H9 (cell line): ENCODE measurements at places on chromosomes 4 and X. TPM values are rescaled to one million over a fixed set of nuclear protein-coding genes. Genes with fewer than 3 reads are reported as not detected.

DNA sequence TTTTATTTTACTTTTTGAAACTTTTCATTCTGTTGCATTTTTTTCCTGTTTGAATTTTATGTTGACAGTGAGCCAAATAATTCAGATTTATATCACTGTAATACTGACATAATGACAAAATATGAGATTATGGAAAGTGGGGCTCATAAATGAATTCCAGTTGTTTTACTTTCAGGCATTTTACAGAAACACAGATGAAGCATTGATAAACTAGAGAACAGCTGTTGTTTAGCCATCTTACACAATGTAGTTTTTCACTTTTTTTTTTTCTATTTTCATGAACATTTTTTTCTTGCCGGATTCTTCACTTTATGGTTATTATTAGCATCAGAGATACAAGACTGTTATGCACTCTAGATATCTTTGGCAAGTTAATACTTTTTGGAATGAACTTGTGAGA is 91.7 kb upstream of the PAQR3 start:
- no peak for DNase-seq
- no peaks in the 10 kb centered on the region for H3K36me3 ChIP-seq
- H3K4me3 ChIP-seq: no peak overlapping the region
- H3K4me1 ChIP-seq: no peaks in the 10 kb centered on the region; the same call in 1 of the 2 replicates
- H3K27ac ChIP-seq: no peak overlapping the region
- H3K27me3 ChIP-seq: no peaks in the 10 kb centered on the region

DNA sequence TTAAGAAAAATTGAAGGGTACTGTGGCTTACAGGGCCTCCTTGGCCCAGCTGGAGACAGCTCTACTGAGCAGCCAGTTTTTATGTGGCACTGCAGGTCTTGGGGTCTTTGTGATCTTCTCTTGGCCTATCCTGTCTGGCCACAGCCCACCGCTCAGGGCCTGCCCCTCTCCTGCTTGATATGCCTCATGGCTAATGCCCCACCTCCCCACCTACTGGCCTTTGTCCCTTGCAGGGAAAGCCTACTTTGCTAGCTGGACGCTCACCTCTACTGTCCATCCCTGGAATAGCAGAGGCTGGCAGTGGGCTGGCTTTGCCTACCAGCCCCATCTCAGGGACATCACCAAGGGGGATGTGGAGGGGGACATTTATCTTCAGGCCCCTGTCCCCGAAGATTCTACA is 134.1 kb downstream of the PJA1 start:
- no peak overlapping the region for H3K4me3 ChIP-seq
- DNase-seq: peak; percentile 71
- peaks cover 7% of the 10 kb centered on the region; the same call in 1 of the 2 replicates for H3K4me1 ChIP-seq

DNA sequence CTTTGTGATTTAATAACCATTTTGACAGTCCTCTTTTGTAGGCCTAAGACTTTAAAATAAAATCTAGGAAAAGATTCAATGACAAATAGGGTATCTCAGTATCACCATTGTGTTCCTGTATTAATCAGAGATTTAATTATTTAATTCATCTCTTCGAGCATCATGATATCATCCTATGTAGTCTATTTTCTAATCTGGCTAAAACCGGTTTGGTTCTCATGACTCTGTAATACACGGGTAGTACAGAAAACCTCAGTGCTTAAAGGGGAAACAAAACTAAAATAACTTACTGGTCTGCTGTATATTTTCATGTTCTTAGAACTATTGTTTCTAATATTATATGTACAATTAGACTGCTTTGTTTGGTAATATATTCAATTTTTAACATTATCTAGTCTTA is 23.7 kb upstream of the FBXW7 start:
- no peak for DNase-seq
- no peak overlapping the region for H3K4me3 ChIP-seq
- no peak overlapping the region for H3K27ac ChIP-seq
- no peaks in the 10 kb centered on the region for H3K4me1 ChIP-seq
- no peaks in the 10 kb centered on the region for H3K27me3 ChIP-seq

GRCh38 chr4:20773144-20773997 is 73.1 kb downstream of the PACRGL start:
- no peak overlapping the region for H3K27ac ChIP-seq
- no peaks in the 10 kb centered on the region for H3K36me3 ChIP-seq
- H3K4me1 ChIP-seq: no peaks in the 10 kb centered on the region
- no peak overlapping the region for H3K4me3 ChIP-seq

- H3K27me3 ChIP-seq: no peaks in the 10 kb centered on the region
- H3K27ac ChIP-seq: peak overlapping the region; percentile 76
- DNase-seq: no peak
- peak overlapping the region; percentile 35; the same call in 1 of the 3 replicates for H3K4me3 ChIP-seq
- H3K36me3 ChIP-seq: peaks cover 24% of the 10 kb centered on the region
These were observed 41.3 kb upstream of the MAGED1 start for GRCh38 chrX:51852096-51852495.

- DNase-seq: peak; percentile 50
- no peaks in the 10 kb centered on the region for H3K27me3 ChIP-seq
- H3K27ac ChIP-seq: no peak overlapping the region
- no peaks in the 10 kb centered on the region for H3K36me3 ChIP-seq
- peaks cover 2% of the 10 kb centered on the region for H3K4me1 ChIP-seq
- no peak overlapping the region for H3K4me3 ChIP-seq
These were observed 49.5 kb downstream of the PHEX start for GRCh38 chrX:22081475-22082092.

GRCh38 chrX:153967536-153968224 is 3.9 kb downstream of the HCFC1 start:
- H3K4me1 ChIP-seq: peaks cover 4% of the 10 kb centered on the region; the same call in 1 of the 2 replicates
- no peak overlapping the region for H3K27ac ChIP-seq
- H3K36me3 ChIP-seq: peaks cover 29% of the 10 kb centered on the region
- no peak for DNase-seq
- H3K27me3 ChIP-seq: no peaks in the 10 kb centered on the region
- H3K4me3 ChIP-seq: peak overlapping the region; percentile 100

The MPP1 gene
- total RNA-seq: 16.4 and 17.9 TPM in 2 replicates

GRCh38 chr4:76556452-76556851 is 121.4 kb downstream of the SHROOM3 start:
- H3K4me1 ChIP-seq: no peaks in the 10 kb centered on the region; the same call in 1 of the 2 replicates
- H3K36me3 ChIP-seq: peaks cover 20% of the 10 kb centered on the region
- H3K4me3 ChIP-seq: no peak overlapping the region
- no peak overlapping the region for H3K27ac ChIP-seq
- DNase-seq: no peak

GRCh38 chr4:125719987-125720386 is 405.2 kb downstream of the FAT4 start:
- no peaks in the 10 kb centered on the region for H3K4me1 ChIP-seq
- DNase-seq: no peak
- no peak overlapping the region for H3K4me3 ChIP-seq
- no peaks in the 10 kb centered on the region for H3K27me3 ChIP-seq
- no peak overlapping the region for H3K27ac ChIP-seq

The TNIP3 gene
- total RNA-seq: not detected in 2 replicates

The CXorf38 gene
- total RNA-seq: 10.5 and 10.8 TPM in 2 replicates

GRCh38 chr4:135244696-135245095 is 1043.1 kb upstream of the PABPC4L start:
- no peaks in the 10 kb centered on the region; the same call in 1 of the 2 replicates for H3K4me1 ChIP-seq
- H3K4me3 ChIP-seq: no peak overlapping the region
- no peak overlapping the region for H3K27ac ChIP-seq
- DNase-seq: no peak

DNA sequence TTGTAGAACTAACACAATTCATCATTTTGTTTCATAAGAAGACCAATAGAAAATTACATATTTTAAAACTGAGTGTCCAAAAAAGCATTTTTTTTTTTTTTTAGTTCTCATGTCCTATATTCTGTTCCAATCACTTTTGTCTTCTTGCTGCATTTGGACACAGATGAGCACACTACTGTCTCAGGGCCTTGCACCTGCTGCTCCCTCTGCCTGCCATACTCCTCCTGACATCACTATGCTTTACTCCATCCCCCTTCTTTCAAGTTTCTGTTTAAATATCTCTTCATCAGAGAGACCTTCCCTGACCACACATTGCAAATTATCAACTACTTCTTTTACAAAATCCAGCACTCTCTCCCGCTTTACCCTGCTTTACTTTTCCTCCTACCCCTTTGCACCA is 230.7 kb upstream of the GK2 start:
- H3K27ac ChIP-seq: no peak overlapping the region
- DNase-seq: no peak
- no peaks in the 10 kb centered on the region for H3K36me3 ChIP-seq
- no peaks in the 10 kb centered on the region; the same call in 1 of the 2 replicates for H3K4me1 ChIP-seq
- no peak overlapping the region for H3K4me3 ChIP-seq

DNA sequence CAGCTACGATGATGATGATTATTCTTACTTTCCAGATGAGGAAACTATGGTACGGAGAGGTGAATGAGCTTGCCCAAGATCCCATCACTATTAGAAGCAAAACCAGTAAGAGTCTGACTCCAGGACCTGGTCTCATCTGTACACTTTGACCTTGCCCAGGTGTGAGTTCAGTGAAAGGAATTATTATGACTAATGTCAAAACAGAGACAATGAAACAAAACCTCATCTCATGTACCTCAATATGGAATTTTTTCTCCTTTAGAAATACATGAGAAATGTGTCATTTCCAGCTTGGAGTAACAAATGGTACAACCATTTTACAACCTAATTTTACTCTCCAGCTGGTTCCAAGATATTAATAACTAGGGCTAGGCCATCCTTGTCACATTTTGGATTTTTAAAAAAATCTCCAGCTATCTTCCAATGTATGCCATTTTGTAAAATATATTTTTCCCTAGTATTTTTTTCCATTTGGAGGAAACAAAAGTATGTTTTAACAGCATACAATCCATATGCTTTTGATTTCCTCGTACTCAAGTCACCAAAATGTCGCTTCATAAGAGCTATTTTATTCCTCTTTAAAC is 213.8 kb downstream of the PTTG2 start:
- no peak for DNase-seq
- peaks cover 5% of the 10 kb centered on the region for H3K36me3 ChIP-seq
- H3K4me1 ChIP-seq: no peaks in the 10 kb centered on the region
- H3K4me3 ChIP-seq: no peak overlapping the region

The HELT gene
- not detected in 2 replicates for total RNA-seq

- H3K4me1 ChIP-seq: no peaks in the 10 kb centered on the region
- no peaks in the 10 kb centered on the region for H3K27me3 ChIP-seq
- no peak overlapping the region for H3K27ac ChIP-seq
- H3K4me3 ChIP-seq: no peak overlapping the region
These were observed 32.2 kb upstream of the XPNPEP2 start for GRCh38 chrX:129706400-129707072.

The PLAC8 gene
- total RNA-seq: 0.90 and 1.6 TPM in 2 replicates

The TMPRSS11E gene
- total RNA-seq: 2.3 and 3.3 TPM in 2 replicates

The SLITRK4 gene
- 1.5 and 2.1 TPM in 2 replicates for total RNA-seq
